Activated CD4-positive, alpha-beta T cell treated with anti-CD3 and anti-CD28 coated beads, Interleukin-2, amount 50 U/mL, for 1 hour (primary cell): ENCODE measurements at places on chromosomes 2 and 18.

DNA sequence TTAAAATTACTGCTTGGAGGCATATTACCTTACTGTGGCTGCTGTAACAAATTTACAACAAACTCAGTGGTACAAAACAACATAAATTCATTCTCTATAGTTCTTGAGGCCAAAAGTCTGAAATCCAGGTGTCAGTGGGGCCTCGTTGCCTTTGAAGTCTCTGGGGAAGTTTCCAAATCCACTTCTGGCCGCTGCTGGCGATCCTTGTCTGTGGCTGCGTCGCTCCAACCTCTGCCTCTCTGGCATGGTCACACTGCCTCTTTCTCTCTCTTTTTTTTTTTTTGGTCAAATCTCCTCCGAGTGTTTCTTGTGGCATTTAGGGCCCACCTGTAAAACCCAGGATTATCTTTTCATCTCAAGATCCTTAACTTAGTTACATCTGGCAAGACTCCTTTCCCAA, 182.8 kb downstream of the ST6GAL2 start:
- DNase-seq: no peak

- DNase-seq: no peak
Observed at GRCh38 chr2:105812180-105813044, 67.7 kb downstream of the NCK2 start.

DNA sequence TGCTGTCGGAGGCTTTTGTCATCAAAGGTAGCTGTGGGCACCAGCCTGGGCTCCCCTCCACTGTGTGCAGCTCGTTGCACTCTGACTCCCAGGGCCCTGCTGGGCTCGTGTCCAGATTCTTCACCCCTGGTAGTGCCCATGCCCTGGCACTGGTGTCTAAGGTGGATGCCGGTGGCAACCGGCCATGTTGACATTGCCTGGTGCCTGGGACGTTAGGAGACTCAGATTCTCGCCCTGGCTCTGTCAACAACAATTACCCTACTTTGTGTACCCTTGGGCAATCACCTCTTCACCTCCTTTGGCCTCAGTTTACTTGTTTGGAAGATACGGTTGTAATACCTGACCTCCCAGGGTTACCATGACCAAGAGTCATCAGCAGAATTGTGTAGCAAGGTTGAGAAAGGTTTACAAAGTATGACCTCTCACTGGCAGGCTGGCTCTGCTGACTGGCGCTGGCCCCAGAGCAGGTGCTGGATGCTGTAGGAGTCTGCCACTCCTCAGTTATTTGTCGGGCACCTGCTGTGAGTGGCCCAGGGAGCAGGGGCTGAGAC, 41.5 kb upstream of the MCFD2 start:
- no peak for DNase-seq

DNA sequence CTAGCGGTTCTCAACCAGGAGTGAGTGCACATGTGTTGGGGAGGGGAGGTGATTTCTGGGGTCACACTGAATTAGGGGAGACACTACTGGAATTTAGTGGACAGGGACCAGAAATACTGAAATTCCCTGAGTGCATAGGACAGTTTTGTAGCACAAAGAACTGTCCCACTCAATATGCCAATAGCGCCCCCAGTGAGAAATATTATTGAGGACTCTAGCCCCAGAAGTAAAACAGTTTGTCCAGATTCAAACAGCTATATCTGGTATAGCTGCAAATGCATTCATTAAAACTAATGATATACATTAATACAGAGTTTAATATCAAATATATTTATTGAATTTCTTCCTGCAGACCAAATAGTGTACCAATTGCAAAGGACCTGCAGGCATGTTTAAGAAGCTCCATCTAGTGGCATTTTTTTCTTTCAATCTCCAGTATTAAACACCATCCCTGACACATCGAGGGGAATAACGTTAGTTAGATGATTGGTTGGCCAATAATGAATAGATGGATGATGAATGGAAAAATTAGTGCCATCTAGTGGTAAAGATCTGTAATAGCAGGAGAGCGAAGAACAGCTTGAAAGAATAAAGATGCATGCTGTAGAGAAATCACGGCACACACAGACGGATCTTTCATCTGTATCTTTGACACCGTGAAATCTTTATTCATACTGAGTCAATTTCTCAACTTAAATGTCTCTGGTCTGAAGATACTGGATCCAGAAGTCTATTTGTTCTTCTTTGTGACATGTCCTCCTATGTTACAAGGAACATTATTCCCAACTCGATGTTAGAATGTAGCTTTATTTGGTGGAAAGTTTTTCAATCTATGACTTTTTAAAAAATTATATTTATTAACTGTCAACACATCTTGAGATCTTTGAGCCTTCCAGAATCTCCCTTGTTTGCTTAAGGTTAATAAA, 62.5 kb downstream of the DHRS9 start:
- DNase-seq: no peak

GRCh38 chr18:45526114-45526841, 89.0 kb upstream of the SLC14A2 start:
- DNase-seq: no peak
